Liver (tissue), 10 donors: ENCODE measurements at places on chromosomes 3 and 15. TPM values are rescaled to one million over a fixed set of nuclear protein-coding genes. Genes with fewer than 3 reads are reported as not detected.

AP2M1 gene
- 200 TPM for total RNA-seq

DNA sequence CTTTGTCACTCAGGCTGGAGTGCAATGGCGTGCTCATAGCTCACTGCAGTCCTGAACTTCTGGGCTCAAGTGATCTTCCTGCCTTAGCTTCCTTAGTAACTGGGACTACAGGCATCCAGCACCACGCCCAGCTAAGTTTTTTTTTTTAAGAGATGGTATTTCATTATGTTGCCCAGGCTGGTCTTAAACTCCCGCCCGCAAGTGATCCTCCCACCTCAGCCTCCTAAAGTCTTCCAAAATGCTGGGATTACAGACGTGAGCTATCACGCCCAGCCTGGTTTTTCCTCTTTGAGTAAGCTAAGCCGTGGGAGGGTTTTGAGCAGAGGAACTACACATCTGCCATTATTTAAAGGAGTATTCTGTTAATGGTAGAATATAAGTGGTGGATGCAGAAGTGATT, 7.4 kb upstream of the LRRFIP2 start:
- H3K4me1 ChIP-seq: peaks cover 19% of the 10 kb centered on the region
- H3K36me3 ChIP-seq: no peaks in the 10 kb centered on the region
- H3K4me3 ChIP-seq: no peak overlapping the region
- DNase-seq: no peak

DNA sequence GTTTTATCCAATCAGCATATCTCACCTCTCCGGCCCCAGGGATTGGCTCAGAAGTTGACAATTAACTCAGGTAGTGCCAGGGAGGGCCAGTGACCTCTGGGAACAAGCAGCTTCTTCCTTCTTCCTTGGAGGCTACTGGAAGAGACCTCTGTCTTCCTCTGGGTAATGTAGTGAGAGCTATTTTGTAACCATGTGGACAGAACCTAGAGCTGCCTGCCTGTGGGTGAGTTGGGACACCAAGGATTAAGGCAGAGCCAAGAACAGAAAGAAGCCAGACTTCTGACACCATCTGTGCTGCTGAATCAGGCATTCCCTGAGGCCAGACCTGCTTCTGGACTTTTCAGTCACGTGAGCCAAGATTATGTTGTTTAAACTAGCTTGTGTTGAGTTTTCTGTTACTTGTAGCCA, 5.9 kb upstream of the NDUFAF1 start:
- no peak overlapping the region for H3K4me3 ChIP-seq
- H3K27ac ChIP-seq: no peak overlapping the region
- no peaks in the 10 kb centered on the region for H3K4me1 ChIP-seq
- no peak for DNase-seq
- H3K36me3 ChIP-seq: no peaks in the 10 kb centered on the region

DNA sequence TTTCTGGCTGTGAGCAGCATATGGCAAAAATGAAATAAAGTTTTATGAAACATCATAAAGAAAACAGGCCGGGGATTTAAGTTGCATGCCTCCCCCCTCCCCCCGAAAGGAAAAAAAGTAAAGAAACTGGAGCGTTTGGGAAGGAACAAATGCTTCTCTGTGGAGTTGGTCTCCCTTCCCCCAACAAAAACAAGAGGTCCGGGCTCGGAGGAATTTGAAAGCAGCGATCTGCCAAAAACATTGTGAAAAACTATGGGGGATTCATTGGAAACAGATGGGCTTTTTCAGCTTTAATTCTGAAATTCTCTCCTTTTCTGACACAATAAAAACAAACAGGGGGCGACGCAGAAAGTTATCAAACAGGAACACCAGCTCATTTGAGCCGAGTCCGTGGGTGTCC, 17.0 kb downstream of the RGMA start:
- peaks cover 20% of the 10 kb centered on the region for H3K27me3 ChIP-seq
- H3K27ac ChIP-seq: no peak overlapping the region
- H3K4me1 ChIP-seq: peaks cover 19% of the 10 kb centered on the region
- no peaks in the 10 kb centered on the region for H3K36me3 ChIP-seq
- no peak for DNase-seq

GRCh38 chr15:36850864-36851263, 249.5 kb downstream of the MEIS2 start:
- no peaks in the 10 kb centered on the region for H3K36me3 ChIP-seq
- no peaks in the 10 kb centered on the region for H3K27me3 ChIP-seq
- DNase-seq: no peak
- H3K4me3 ChIP-seq: no peak overlapping the region
- H3K4me1 ChIP-seq: no peaks in the 10 kb centered on the region

GRCh38 chr15:51380999-51381806, 39.7 kb downstream of the GLDN start:
- H3K27ac ChIP-seq: no peak overlapping the region
- H3K4me1 ChIP-seq: no peaks in the 10 kb centered on the region
- no peak overlapping the region for H3K4me3 ChIP-seq
- DNase-seq: peak; percentile 41
- no peaks in the 10 kb centered on the region for H3K27me3 ChIP-seq
- no peaks in the 10 kb centered on the region for H3K36me3 ChIP-seq

APBA2 gene
- total RNA-seq: 2.8 TPM

GRCh38 chr15:71565631-71566160, 244.7 kb upstream of the NR2E3 start:
- H3K36me3 ChIP-seq: no peaks in the 10 kb centered on the region
- no peak overlapping the region for H3K4me3 ChIP-seq
- H3K27me3 ChIP-seq: no peaks in the 10 kb centered on the region
- no peak for DNase-seq
- no peaks in the 10 kb centered on the region for H3K4me1 ChIP-seq
- no peak overlapping the region for H3K27ac ChIP-seq

DNA sequence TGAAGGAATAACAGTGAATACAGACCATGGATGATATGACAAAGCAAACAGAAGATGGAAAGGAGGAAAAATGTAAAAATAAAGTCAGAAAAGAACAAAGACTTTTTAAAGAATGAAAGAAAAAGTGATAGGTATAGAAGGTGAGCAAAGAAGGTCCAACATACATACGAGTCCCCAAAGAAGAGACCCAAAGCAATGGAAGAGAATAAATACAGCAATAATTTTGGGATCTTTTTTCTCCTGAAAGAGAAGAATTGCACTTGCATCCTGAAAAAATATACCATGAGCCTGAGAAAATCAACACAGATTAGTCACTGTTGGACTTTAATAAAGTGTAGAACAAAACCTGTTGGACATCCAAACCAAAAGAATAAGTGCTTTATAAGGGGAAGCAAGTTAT, 85.3 kb upstream of the SLC6A1 start:
- H3K4me3 ChIP-seq: no peak overlapping the region
- no peaks in the 10 kb centered on the region for H3K27me3 ChIP-seq
- no peaks in the 10 kb centered on the region for H3K4me1 ChIP-seq
- H3K36me3 ChIP-seq: no peaks in the 10 kb centered on the region

DNA sequence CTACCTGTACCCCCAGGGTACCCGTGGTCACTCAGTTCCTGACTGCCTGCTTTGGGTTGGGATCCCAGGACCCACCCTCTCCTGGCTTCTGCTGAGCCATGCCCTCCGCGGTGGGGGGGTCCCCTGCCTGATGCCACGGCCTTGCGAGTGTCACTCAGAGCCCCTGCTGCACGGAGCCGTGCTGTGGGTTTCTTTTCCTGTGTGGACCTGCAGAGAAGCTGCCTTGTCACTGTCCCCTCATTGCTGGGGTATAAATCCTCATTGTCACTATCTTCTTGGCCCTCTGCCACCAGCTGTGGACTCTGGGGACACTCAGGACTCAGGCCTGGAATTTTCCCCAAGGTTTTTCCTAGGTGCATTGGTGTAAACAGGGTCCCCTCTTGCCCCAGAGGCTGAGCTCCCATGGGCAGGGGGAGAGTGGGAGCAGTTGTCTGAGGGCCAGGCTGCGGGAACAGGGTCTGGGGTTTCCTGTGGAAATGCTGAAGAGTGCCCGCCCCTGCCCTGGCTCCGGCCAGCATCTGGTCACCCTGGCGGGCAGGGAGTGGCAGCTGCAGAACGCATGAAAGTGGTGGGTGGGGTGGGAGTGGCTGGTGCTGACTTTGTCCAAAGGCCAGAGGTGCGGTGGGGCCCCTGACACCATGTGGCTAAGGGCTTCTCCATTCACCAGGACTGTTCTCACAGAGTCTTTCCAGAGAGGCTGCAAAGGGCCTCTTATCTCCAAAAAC, 191.7 kb downstream of the GOLGA6L6 start:
- DNase-seq: no peak
- no peaks in the 10 kb centered on the region for H3K36me3 ChIP-seq
- no peak overlapping the region for H3K4me3 ChIP-seq
- no peak overlapping the region for H3K27ac ChIP-seq

ERICH6 gene
- under 0.01 TPM for total RNA-seq

- H3K4me3 ChIP-seq: no peak overlapping the region
- no peak overlapping the region for H3K27ac ChIP-seq
- DNase-seq: no peak
These were observed 158.8 kb downstream of the POLR2M start for GRCh38 chr15:57865294-57865693.

DNA sequence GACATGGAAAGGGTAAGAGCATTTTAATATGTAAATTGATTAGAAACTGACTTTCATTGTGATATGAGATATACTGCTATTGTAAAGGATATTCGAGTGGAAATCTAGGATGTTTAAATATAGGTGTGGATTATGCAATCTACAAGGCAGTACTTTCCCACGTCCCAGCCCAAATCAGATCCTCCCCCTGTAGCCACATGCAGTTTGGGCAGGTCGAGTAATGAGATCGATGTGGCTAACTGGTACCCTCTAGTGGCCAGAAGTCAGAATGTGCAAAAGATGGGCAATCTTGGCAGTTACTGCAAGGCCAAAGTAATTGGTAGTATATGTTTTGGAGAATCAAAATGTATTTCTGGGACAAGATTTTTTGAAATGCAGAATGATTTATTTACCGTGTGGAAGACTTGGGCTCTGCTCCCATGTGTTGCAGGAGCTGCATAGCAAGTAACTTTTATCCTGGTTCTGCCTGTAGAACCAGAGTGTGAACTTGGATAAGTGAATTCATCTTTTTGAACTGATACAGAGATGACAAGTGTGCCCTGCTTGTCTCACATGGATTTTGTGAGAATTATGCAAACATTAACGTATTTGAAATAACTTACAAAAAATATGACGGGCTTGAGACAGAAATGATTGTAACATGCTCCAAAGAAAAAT, 94.5 kb upstream of the ADAMTSL3 start:
- H3K36me3 ChIP-seq: no peaks in the 10 kb centered on the region
- peak; percentile 49 for DNase-seq
- no peak overlapping the region for H3K27ac ChIP-seq
- no peak overlapping the region for H3K4me3 ChIP-seq

DNA sequence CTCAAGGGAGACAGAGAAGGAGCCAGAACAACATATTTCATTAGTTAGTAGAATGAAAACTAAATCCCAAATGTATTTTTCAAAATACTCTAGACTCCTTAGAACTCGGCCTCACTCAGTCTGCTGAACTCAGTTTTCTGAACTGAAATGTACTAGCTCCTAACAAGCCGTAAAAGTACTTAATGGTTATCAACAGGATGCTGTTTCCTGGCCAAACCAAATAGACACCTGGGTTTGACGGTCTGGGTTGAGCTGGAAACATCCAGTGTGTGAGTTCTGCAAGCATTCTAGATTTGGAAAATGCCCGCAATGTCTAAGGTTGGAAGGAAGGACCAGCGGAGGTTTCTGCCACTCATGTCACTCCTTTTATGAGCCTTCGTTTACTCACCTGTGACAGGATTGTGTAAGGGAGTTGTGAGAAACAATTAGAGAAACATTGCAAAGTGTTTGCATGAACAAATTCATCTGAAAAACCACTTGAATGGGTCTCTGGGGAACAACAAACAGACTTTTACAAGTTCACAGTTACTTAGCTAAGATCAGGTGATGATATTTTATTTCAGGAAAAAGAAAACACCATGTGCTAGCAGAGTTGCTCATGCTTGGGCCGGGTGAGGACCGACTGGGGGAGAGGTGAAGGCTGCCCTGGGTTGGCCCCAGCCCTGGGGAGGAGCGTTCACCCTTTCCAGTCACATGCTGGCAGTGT, 151.0 kb downstream of the ALDH1A2 start:
- H3K27me3 ChIP-seq: no peaks in the 10 kb centered on the region
- H3K27ac ChIP-seq: no peak overlapping the region
- no peak for DNase-seq
- no peaks in the 10 kb centered on the region for H3K36me3 ChIP-seq

GOLGA8O gene
- total RNA-seq: 0.28 TPM

SNRPN gene
- total RNA-seq: 90.7 TPM

DNA sequence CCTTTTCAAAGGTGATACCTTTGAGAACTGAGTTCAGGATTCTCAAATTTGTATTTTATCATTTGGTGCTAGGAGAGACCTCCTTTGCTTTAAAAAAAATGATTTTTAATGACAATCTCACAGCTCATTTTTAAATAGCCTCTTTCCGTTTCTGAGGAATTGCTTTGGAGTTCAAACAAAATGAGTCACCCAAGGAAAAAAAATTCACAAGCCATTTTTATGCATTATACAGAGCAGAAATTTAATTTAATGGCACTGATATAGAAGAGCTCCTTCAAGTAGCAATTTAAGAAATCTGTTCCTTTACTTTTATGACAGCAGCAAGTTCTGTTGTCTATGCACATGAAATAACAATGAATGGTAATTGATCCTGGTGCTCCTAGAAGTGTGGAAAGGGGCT, 337.9 kb upstream of the KCNMB2 start:
- no peaks in the 10 kb centered on the region for H3K36me3 ChIP-seq
- no peak overlapping the region for H3K4me3 ChIP-seq
- no peak overlapping the region for H3K27ac ChIP-seq
- H3K27me3 ChIP-seq: no peaks in the 10 kb centered on the region
- H3K4me1 ChIP-seq: no peaks in the 10 kb centered on the region
- DNase-seq: no peak

GRCh38 chr15:66921319-66921915, 144.0 kb upstream of the SMAD3 start:
- no peaks in the 10 kb centered on the region for H3K4me1 ChIP-seq
- no peak for DNase-seq
- no peaks in the 10 kb centered on the region for H3K36me3 ChIP-seq
- no peaks in the 10 kb centered on the region for H3K27me3 ChIP-seq
- no peak overlapping the region for H3K27ac ChIP-seq
- H3K4me3 ChIP-seq: no peak overlapping the region
